Stimulated activated CD4-positive, alpha-beta T cell treated with anti-CD3 and anti-CD28 coated beads, Interleukin-4, amount 100 ng/mL, for 1 hour (primary cell): ENCODE measurements at places on chromosomes 5 and 9.

GRCh38 chr9:122096620-122097415 lies 3.7 kb upstream of the TTLL11 start:
- no peak for DNase-seq

GRCh38 chr5:79975422-79975821 lies 15.6 kb downstream of the MTX3 start:
- DNase-seq = no peak

DNA sequence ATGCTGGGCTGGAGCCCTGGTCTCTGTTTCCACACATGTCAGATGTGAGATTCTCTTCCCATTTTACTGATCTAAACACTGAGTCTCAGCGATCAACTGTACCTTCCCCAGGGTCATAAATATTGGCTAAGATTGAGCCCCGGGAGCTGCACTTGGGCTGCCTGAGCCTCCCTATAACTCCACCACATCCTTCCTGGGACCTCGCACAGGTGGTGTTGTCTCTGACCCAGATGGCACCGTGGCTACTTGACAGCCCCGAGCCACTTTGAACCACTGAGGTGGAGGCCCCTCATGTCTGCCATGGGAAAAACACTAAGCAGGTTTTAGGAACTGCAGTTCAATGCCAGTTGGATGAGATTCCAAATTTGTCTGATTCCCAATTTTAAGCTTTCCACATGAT lies 586.5 kb downstream of the IRX1 start:
- no peak for DNase-seq

GRCh38 chr9:14314424-14314928 lies 535 bp upstream of the NFIB start:
- DNase-seq = no peak

DNA sequence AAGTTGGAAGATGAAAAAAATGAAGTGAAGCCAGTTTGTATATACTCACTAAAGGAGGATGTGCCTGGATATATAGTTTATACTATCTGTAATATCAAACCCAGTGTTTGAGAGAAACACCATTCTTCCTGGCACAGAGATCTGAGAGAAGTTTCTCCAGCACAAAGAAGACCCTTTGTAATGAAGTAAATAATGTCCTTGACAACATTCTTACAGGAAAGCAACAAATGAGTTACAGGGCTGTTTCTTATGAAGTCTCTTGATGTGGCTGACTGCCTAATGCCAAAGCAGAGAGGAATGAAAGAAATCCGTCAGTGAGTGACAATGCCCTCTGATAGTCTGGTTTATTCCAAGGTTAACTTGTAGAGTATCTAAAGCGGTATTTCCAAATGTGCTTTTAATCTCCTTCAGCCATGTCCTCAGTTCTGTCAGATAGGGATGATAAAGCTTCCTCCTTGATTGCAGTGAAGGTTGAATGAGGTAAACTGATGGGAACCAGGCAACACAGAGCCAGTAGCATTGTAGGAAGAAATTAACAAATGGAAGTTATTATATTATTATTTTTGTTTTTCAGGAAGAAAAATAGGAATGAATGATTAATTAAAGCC lies 123.1 kb upstream of the ZNF608 start:
- no peak for DNase-seq

DNA sequence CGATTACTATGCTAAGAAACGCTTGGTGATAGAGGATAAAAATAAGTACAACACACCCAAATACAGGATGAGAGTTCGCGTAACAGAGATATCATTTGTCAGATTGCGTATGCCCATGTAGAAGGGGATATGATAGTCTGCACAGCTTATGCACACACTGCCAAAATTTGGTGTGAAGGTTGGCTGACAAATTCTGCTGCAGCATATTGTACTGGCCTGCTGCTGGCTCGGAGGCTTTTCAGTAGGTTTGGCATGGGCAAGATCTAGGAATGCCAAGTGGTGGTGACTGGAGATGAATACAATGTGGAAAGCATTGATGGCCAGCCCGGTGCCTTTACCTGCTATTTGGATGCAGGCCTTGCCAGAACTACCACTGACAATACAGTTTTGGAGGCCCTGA lies 208.4 kb downstream of the PDZD2 start:
- DNase-seq = no peak
